Activated CD4-positive, alpha-beta T cell treated with anti-CD3 and anti-CD28 coated beads, Interleukin-2, amount 10 ng/mL, durations not matched to agents 24 days and 14 days (primary cell): ENCODE measurements at places on chromosomes 4 and X. TPM values are rescaled to one million over a fixed set of nuclear protein-coding genes. Genes with fewer than 3 reads are reported as not detected.

CXCL1 gene
- total RNA-seq, result not detected in 2 replicates

SNX12 gene
- total RNA-seq, result 56.0 and 57.1 TPM in 2 replicates

EREG gene
- not detected in 2 replicates for total RNA-seq

SULT1E1 gene
- not detected in 2 replicates for total RNA-seq

DNA sequence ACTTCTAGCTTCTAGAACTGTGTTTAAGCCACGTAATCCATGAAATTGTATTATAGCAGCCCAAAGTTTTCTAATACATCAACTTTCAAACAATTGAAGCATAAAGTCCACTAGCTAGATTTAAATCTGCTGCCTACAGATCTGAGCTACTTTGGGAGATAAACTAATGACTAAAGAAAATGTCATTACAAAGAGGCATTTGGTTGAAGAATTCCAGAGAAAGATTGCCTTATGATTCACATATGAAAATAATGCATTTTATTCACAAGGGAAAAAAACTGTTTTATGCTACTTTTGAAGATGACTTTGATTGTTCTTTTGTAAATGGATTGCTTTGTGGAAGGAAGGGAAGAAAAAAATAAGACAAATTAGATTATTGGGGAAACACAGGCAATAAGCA is 124.1 kb upstream of the SLIT2 start:
- no peak overlapping the region for H3K4me3 ChIP-seq
- H3K36me3 ChIP-seq, result no peaks in the 10 kb centered on the region
- no peak overlapping the region for H3K27ac ChIP-seq
- no peaks in the 10 kb centered on the region for H3K27me3 ChIP-seq
- no peaks in the 10 kb centered on the region for H3K4me1 ChIP-seq
- no peak for DNase-seq

DNA sequence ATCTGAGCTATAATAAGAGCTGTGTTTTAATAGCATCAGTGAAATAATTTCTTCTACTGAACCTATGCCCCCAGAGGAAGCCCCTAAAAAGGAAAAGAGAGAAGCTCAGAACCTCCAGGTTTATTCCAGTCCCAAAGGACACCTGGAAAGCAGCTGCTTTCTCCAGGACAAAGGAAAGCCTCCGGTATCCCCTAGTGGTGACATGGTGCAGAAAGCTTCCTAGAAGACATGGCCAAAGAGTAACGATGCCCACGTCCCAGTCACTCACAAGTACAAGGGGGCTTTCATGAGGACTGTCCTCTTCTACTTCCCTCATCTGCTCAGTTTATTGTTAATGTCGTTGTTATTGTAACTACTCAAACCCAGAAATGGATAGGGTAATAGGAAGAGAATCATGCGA is 343.9 kb downstream of the UNC5C start:
- peaks cover 4% of the 10 kb centered on the region for H3K27me3 ChIP-seq
- no peak for DNase-seq
- no peak overlapping the region for H3K4me3 ChIP-seq
- H3K27ac ChIP-seq, result no peak overlapping the region
- no peaks in the 10 kb centered on the region for H3K36me3 ChIP-seq

DNA sequence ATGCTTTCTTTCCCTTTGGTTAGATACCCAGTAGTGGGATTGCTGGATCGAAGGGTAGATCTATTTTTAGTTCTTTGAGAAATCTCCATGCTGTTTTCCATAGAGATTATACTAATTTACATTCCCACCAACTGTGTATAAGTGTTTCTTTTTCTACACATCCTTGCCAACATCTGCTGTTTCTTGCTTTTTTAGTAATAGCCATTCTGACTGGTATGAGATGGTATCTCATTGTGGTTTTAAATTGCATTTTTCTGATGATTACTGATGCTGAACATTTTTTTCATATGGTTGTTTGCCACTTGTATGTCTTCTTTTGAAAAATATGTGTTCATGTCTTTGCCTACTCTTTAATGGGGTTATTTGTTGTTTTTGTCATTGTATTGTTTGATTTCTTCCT is 6.6 kb upstream of the AGA start:
- no peaks in the 10 kb centered on the region for H3K36me3 ChIP-seq
- H3K4me3 ChIP-seq, result no peak overlapping the region
- no peaks in the 10 kb centered on the region for H3K27me3 ChIP-seq
- H3K4me1 ChIP-seq, result peaks cover 8% of the 10 kb centered on the region
- H3K27ac ChIP-seq, result no peak overlapping the region

DNA sequence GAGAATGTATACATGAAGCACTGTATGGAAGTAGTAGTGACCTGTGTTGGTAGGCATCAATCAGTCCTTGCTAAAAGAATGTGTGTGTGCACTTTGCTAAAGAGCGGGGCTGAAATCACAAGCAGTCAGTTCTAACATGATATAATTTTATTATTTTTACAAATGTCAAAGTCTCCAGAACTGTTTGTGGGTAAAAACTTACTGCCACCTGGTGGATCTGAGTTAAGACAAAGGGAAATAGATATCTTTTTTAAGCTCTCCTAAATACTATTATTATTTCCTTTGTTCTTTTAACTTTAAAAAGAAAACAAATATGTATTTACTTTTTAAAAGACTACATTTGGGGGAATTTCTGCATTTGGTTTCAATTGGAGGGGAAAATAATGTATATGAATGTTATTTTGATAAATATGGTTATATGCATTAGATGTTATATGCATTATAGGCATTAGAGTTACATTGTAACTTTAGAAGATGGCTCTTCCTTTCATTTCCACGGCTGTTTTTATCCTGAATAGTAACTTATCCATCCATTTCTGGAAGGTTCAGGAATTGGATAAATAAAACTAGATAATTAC is 7.8 kb upstream of the CLOCK start:
- peaks cover 9% of the 10 kb centered on the region for H3K4me1 ChIP-seq
- no peaks in the 10 kb centered on the region for H3K36me3 ChIP-seq
- no peak overlapping the region for H3K4me3 ChIP-seq
- no peak for DNase-seq

GRCh38 chr4:33162122-33162521 is 2442.0 kb downstream of the PCDH7 start:
- no peaks in the 10 kb centered on the region for H3K36me3 ChIP-seq
- H3K27me3 ChIP-seq, result no peaks in the 10 kb centered on the region
- H3K4me3 ChIP-seq, result no peak overlapping the region

- H3K27ac ChIP-seq, result no peak overlapping the region
- no peak overlapping the region for H3K4me3 ChIP-seq
- H3K36me3 ChIP-seq, result no peaks in the 10 kb centered on the region
These were observed 1.7 kb upstream of the NDP start for GRCh38 chrX:43974741-43975465.

- no peak overlapping the region for H3K4me3 ChIP-seq
- peaks cover 3% of the 10 kb centered on the region for H3K36me3 ChIP-seq
- DNase-seq, result no peak
- no peak overlapping the region for H3K27ac ChIP-seq
These were observed 80.8 kb downstream of the JAKMIP1 start for GRCh38 chr4:6119507-6120020.

- H3K27me3 ChIP-seq, result peaks cover 28% of the 10 kb centered on the region
- DNase-seq, result no peak
- H3K4me1 ChIP-seq, result no peaks in the 10 kb centered on the region
These were observed 52.0 kb downstream of the CCNG2 start for GRCh38 chr4:77209012-77209411.

DNA sequence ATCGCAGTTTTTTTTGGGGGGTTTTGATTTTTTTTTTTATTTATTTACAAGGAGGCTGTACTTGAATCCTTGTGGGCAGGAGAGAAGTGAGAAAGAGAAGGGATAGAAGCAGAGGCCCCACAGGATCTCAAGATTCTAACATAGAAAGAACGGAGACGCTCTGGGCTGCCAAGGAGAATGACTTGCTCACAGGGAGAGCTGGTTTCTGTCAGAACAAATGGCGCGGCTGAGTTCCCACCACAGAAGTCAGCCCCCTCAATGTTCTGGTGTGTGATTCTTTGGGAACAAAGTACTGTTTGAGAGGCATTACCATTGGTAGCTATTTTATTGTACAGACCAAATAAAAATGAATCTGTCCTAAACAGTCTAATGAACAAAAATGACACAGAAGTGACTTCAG is 80.6 kb downstream of the ATXN3L start:
- DNase-seq, result no peak
- no peak overlapping the region for H3K27ac ChIP-seq
- no peak overlapping the region for H3K4me3 ChIP-seq
- no peaks in the 10 kb centered on the region for H3K27me3 ChIP-seq
- no peaks in the 10 kb centered on the region for H3K36me3 ChIP-seq
- H3K4me1 ChIP-seq, result no peaks in the 10 kb centered on the region

GRCh38 chr4:26873391-26874026 is 12.9 kb downstream of the STIM2 start:
- no peaks in the 10 kb centered on the region for H3K27me3 ChIP-seq
- peak overlapping the region; percentile 46 for H3K4me3 ChIP-seq
- H3K4me1 ChIP-seq, result peaks cover 59% of the 10 kb centered on the region
- peak; percentile 86 for DNase-seq

DNA sequence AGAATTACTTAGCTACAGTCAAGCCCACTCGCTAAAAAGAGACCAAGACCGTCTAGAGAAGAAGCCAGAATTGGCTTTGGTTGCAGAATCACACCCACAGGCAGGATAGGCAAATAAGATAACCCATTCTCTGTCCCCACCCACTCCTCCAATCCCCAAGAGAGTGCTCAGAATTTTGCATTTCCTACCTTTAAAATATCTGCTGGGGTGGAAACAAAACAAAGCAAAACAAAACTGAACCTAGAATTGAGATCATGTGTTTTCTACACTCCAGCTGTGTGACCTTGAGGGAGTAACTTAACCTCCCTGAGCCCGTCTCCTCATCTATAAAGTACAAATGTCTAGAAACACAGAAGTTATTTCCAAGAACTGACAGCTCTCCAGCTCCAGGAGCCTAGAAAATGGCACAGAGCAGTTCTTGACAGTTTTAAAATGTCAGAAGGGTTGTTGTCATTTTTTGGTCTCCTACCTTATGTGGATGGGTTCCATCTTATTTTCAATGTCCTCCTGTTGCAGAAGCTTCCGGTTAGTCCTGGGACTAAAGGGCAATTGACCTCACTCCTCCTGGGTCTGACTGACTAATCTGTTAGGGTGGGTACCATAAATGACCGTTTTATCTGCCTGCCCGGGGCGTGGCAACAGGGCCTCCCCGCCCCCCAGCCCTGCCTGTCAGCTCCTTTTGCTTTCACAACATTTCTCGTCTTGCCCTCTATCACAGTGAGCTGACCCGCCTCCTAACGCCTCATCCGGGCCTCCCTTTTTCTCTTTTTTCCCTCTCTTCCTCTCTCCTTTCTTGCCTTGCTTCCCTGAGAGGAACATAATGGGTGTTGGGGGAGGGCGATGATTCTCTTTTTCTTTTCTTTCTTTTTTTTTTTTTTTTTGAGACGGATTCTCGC is 114.0 kb downstream of the RBM47 start:
- no peaks in the 10 kb centered on the region for H3K27me3 ChIP-seq
- peak overlapping the region; percentile 63 for H3K27ac ChIP-seq
- peaks cover 28% of the 10 kb centered on the region for H3K4me1 ChIP-seq
- no peaks in the 10 kb centered on the region for H3K36me3 ChIP-seq

- no peaks in the 10 kb centered on the region for H3K4me1 ChIP-seq
- DNase-seq, result no peak
- no peak overlapping the region for H3K4me3 ChIP-seq
These were observed 88.1 kb upstream of the MBNL3 start for GRCh38 chrX:132576939-132577338.

- H3K4me3 ChIP-seq, result no peak overlapping the region
- H3K4me1 ChIP-seq, result no peaks in the 10 kb centered on the region
- peaks cover 77% of the 10 kb centered on the region for H3K36me3 ChIP-seq
- H3K27ac ChIP-seq, result no peak overlapping the region
These were observed 10.6 kb downstream of the ASMTL start for GRCh38 chrX:1442016-1442665.

DNA sequence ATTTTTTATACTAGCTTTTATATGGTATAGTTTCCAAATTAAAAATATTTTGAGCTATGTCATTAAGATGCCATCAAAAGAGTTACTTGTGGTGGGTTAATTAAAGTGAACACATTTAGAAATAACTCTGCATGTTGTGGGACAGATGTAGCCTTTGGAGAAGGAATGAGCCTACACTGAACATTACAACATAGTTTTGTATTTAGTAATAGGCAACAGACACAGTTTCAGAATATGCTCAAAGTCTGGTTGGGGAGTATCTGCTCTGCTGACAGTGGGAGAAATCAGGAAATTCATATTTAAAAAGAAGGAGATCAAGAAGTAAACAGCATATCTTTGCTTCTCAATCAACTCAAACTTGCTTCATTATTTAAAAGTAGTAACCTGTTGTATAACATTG is 23.7 kb downstream of the EMCN start:
- no peaks in the 10 kb centered on the region for H3K27me3 ChIP-seq
- no peak overlapping the region for H3K4me3 ChIP-seq
- no peaks in the 10 kb centered on the region for H3K36me3 ChIP-seq
- no peak for DNase-seq
- no peak overlapping the region for H3K27ac ChIP-seq
- no peaks in the 10 kb centered on the region for H3K4me1 ChIP-seq

DNA sequence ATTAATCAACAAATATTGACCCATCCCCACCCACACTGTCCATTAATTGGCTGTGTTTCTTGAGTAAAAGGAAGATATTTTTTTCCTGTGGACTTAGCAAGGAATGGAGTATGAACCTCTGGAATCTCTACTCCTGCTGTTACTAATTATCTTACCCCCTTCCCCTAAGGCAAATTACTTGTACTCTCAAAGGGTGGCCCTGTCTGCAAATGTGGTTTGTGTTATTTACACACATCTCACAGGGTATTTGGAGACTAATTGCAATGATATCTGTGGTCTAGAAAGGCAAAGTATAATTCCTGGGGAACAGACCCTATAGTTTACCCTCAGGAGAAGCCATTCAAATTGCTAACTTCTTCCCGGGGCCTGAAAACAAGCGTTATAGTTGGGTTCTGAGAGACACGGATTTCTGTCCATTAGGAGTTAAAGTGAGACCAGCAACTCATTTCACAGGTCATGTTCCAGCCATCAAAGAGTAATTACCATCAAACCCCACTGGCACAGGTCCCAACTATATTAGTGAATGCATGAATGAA is 133.0 kb upstream of the RASGEF1B start:
- H3K36me3 ChIP-seq, result no peaks in the 10 kb centered on the region
- H3K27me3 ChIP-seq, result no peaks in the 10 kb centered on the region
- peaks cover 2% of the 10 kb centered on the region for H3K4me1 ChIP-seq
- DNase-seq, result peak; percentile 8
- no peak overlapping the region for H3K27ac ChIP-seq
- H3K4me3 ChIP-seq, result no peak overlapping the region

DNA sequence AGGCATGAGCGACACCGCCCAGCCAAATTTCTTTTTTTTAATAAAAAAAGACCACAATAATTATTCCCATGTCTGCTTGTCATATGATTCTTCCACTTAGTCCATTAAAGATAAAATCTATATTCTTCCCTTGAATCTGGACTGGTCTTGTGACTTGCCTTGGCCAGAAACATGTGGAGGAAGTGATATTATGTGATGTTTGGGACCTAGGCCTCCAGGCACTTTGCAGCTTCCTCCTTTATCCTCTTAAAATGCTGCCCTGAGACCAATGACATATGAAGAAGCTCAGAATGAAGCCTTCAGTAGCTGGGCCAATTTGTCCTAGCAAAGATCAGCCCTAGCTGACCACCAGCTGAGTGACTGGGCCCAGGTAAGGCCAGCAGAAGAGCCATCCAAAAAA is 250.0 kb downstream of the INPP4B start:
- H3K4me3 ChIP-seq, result no peak overlapping the region
- DNase-seq, result no peak
- peaks cover 12% of the 10 kb centered on the region for H3K4me1 ChIP-seq
- H3K27me3 ChIP-seq, result no peaks in the 10 kb centered on the region
- H3K36me3 ChIP-seq, result peaks cover 60% of the 10 kb centered on the region

GRCh38 chrX:18861511-18861910 is 122.4 kb downstream of the PHKA2 start:
- DNase-seq, result no peak
- H3K4me1 ChIP-seq, result peaks cover under 1% of the 10 kb centered on the region
- H3K27ac ChIP-seq, result no peak overlapping the region
- H3K36me3 ChIP-seq, result no peaks in the 10 kb centered on the region
- no peak overlapping the region for H3K4me3 ChIP-seq
